ENCODE measurements at places on chromosomes 3 and 15. TPM values are rescaled to one million over a fixed set of nuclear protein-coding genes. Genes with fewer than 3 reads are reported as not detected.

- H3K4me1 ChIP-seq = peaks cover 19% of the 10 kb centered on the region
- H3K4me3 ChIP-seq = no peak overlapping the region
- peak overlapping the region; percentile 56 for H3K27ac ChIP-seq
- no peaks in the 10 kb centered on the region for H3K27me3 ChIP-seq
These were observed 17.7 kb downstream of the RPL22L1 start for GRCh38 chr3:170852324-170852723.

PLA2G4D gene
- total RNA-seq = not detected

ZNF620 gene
- total RNA-seq = 15.1 TPM

NECTIN3 gene
- 27.3 TPM for total RNA-seq

DNA sequence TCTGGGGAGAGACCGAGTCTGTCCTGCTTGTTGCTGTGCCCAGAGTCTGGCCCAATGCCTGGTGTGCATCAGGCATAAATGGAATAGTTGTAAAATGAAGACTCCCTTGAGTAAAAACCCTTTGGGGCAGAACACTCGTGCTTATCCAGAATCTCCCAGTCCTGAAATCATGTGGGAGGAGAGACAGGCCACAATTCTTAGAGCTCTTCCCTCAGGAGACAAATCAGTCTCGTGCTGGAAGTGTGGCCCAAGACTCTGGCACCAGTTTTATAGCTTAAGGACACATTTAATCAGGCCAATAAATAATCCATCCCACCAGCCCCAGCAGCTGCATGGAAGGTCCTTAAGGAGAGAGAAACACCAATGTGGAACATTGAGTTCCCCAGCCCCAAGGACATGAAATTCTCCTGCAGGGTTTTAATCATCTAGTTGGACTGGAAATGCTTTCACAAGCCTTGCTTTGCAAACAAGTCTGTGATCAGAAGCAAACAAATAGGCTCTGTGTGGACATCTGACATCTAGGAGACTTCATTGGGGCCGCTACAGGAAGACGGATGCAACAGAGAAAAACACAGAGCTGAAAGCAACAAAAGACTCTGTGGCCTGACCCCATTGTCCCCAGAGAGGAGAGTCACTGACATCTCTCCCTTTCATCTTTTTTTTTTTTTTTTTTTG is 70.4 kb downstream of the LSM3 start:
- H3K4me1 ChIP-seq = peaks cover 5% of the 10 kb centered on the region
- H3K36me3 ChIP-seq = no peaks in the 10 kb centered on the region
- no peaks in the 10 kb centered on the region for H3K27me3 ChIP-seq
- no peak for DNase-seq
- no peak overlapping the region for H3K4me3 ChIP-seq

- no peak overlapping the region for H3K27ac ChIP-seq
- no peaks in the 10 kb centered on the region for H3K36me3 ChIP-seq
- H3K4me1 ChIP-seq = peaks cover 24% of the 10 kb centered on the region
- peak overlapping the region; percentile 20 for H3K4me3 ChIP-seq
- DNase-seq = no peak
These were observed 193.4 kb upstream of the UBE2E1 start for GRCh38 chr3:23612296-23612891.

CYP8B1 gene
- not detected for total RNA-seq

- no peaks in the 10 kb centered on the region for H3K27me3 ChIP-seq
- H3K36me3 ChIP-seq = no peaks in the 10 kb centered on the region
- H3K4me1 ChIP-seq = peaks cover 30% of the 10 kb centered on the region
- H3K4me3 ChIP-seq = peak overlapping the region; percentile 45
These were observed 30.6 kb downstream of the SLC28A1 start for GRCh38 chr15:84914909-84915605.

GRCh38 chr15:100867433-100867832 is 12.2 kb upstream of the ALDH1A3 start:
- H3K4me1 ChIP-seq = peaks cover 15% of the 10 kb centered on the region
- DNase-seq = no peak
- H3K36me3 ChIP-seq = no peaks in the 10 kb centered on the region
- no peak overlapping the region for H3K27ac ChIP-seq
- no peak overlapping the region for H3K4me3 ChIP-seq

GPR160 gene
- 0.44 TPM for total RNA-seq

DNA sequence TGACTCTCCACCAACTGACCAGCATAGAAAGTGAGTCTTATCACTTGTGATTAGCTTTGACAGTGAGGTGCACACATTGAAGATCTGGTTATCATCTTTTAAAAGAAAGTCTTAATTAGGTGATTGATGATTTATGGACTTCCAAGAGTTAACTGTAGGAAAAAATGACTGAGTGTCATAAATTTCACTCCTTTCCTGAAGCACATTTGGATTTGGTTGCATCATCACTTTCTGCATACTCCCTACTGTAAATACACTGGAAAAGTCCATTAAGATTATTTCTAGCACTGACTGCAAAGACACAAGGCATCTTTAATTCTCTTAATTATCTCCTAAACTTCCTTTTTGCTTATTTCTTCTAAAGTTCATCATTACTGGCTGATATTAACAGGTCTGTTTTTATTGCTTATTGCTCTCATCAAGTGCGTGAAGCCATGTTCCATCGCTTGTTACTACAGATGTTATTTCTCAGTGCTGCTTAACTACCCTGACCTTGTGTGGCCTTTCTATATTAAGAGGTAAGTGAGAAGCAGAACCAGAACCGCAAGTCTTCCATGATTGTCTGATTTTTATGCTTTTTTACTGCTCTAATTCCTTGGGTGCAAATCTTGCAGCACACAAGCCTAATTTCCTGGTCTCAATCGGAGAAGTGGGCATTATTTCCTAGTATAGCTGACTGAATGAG is 153.2 kb downstream of the MEIS2 start:
- no peaks in the 10 kb centered on the region for H3K27me3 ChIP-seq
- no peak for DNase-seq
- H3K27ac ChIP-seq = peak overlapping the region; percentile 33
- no peak overlapping the region for H3K4me3 ChIP-seq
- H3K4me1 ChIP-seq = peaks cover 90% of the 10 kb centered on the region

C3orf49 gene
- total RNA-seq = not detected

DNA sequence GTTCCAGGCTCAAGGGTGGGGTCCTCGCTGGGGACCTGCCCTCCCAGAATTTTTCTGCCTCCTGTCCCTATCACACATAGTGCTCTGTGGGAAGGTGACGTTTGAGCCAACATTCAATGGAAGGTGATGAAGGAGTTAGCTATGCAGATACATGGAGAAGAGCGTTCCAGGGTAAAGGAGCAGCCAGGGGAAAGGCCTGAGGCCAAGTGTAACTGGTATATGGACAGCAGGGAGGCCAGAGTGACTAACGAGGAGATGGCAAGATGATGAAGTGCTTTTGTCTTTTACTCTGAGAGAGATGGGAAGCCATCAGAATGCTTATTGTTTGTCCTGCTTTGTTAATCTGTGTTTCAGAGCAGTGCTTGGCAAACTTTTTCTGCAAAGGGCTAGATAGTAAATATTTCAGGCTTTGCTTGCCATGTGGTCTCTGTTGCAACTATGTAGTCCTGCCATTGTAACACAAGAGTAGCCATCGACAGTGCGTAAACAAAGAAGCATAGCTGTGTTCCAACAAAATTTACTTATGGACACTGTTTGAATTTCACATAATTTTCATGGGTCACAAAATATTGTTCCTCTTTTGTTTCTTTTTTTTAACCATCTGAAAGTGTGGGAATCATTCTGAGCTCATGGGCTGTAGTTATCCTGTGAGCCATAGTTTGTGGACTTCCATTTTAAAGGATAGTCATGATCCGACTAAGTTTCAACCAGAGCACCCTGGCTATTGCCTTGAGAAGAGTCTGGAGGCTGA is 25.8 kb upstream of the PIAS1 start:
- H3K27ac ChIP-seq = no peak overlapping the region
- H3K36me3 ChIP-seq = no peaks in the 10 kb centered on the region

ACKR4 gene
- not detected for total RNA-seq

KCNMB3 gene
- total RNA-seq = 4.1 TPM

GRCh38 chr3:194274424-194275085 is 76.6 kb downstream of the CPN2 start:
- H3K4me1 ChIP-seq = peaks cover 76% of the 10 kb centered on the region
- no peak for DNase-seq
- no peaks in the 10 kb centered on the region for H3K27me3 ChIP-seq
- H3K4me3 ChIP-seq = no peak overlapping the region
- peak overlapping the region; percentile 86 for H3K27ac ChIP-seq

GRCh38 chr3:80052271-80052670 is 284.5 kb upstream of the ROBO1 start:
- H3K36me3 ChIP-seq = no peaks in the 10 kb centered on the region
- H3K4me1 ChIP-seq = no peaks in the 10 kb centered on the region
- H3K27me3 ChIP-seq = peaks cover 6% of the 10 kb centered on the region
- no peak for DNase-seq
- H3K4me3 ChIP-seq = no peak overlapping the region

DNA sequence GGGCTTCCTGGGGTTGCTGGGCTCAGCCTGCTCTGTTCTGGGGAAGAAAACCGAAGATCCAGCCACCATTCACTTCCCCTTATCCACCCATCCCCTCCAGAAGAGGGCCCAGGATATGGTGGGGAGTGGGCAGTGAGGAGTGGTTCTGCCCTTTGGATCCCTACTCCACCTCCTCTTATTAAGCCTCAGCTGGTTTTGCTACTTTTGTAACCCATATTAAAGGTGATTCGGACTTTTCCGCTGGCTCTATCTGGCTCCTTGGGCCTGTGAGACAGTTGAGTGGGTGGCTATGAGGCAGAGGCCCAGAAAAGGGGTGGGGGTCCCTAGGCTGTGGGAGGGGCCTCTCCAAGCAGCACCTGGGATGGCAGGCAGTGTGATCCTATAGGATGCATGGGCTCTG is 33.8 kb downstream of the NBEAL2 start:
- no peak for DNase-seq
- H3K36me3 ChIP-seq = peaks cover 10% of the 10 kb centered on the region
- H3K27ac ChIP-seq = no peak overlapping the region
- H3K27me3 ChIP-seq = no peaks in the 10 kb centered on the region
- H3K4me3 ChIP-seq = no peak overlapping the region
- H3K4me1 ChIP-seq = peaks cover 21% of the 10 kb centered on the region

- peaks cover 3% of the 10 kb centered on the region for H3K36me3 ChIP-seq
- no peaks in the 10 kb centered on the region for H3K4me1 ChIP-seq
- H3K4me3 ChIP-seq = no peak overlapping the region
- DNase-seq = no peak
- peaks cover 23% of the 10 kb centered on the region for H3K27me3 ChIP-seq
These were observed 313.7 kb downstream of the GAP43 start for GRCh38 chr3:115937054-115937453.

ATP13A4 gene
- 2.0 TPM for total RNA-seq

CLDN18 gene
- total RNA-seq = not detected

DNA sequence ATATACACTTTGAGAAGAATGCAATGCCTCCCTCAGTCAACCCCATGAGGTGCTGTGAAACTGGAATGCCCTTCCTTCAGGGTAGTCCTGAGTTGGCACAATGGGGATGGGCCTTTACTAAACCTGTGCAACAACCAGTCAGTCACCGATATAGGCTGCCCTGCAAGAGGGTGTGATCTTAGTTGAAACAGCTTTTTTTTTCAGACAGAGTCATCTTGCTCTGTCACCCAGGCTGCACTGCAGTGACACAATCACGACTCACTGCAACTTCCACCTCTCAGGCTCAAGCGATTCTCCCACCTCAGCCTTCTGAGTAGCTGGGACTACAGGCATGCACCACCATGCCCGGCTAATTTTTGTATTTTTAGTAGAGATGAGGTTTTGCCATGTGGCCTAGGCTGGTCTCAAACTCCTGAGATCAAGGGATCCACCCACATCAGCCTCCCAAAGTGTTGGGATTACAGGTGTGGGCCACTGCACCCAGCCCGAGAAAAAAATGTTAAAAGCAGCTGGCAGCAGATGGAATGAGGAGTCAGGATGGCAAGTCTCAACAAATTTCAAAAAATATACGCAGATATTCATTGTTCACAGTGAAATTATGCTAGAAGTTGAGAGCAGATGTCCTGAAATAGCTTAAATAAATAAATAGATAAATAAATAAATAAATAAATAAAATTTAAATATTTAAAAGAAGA is 31.8 kb downstream of the MYO5A start:
- H3K27me3 ChIP-seq = no peaks in the 10 kb centered on the region
- H3K27ac ChIP-seq = no peak overlapping the region
- no peak for DNase-seq
- H3K36me3 ChIP-seq = no peaks in the 10 kb centered on the region

DNA sequence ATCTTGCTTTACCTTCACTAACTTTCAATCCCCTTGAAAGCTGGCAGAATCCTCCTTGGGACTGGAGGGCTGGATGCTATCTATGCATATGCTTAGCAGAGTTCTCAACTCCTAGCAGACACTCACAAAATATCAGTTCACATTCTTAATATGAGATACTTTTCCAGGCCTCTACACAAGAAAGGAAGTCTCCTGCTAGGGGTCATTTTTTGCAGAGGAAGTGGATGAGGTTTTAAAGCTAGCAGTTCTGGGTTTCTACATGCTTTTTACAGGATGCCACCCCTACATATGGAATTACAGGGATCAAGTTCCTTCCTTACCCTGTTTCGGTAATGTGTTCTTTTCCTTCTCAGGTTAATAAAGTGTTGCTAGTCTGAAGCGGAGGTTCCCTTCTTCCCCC is 206.3 kb upstream of the TP63 start:
- H3K36me3 ChIP-seq = peaks cover 1% of the 10 kb centered on the region
- H3K4me3 ChIP-seq = no peak overlapping the region
- DNase-seq = no peak
- H3K4me1 ChIP-seq = peaks cover 8% of the 10 kb centered on the region

DNA sequence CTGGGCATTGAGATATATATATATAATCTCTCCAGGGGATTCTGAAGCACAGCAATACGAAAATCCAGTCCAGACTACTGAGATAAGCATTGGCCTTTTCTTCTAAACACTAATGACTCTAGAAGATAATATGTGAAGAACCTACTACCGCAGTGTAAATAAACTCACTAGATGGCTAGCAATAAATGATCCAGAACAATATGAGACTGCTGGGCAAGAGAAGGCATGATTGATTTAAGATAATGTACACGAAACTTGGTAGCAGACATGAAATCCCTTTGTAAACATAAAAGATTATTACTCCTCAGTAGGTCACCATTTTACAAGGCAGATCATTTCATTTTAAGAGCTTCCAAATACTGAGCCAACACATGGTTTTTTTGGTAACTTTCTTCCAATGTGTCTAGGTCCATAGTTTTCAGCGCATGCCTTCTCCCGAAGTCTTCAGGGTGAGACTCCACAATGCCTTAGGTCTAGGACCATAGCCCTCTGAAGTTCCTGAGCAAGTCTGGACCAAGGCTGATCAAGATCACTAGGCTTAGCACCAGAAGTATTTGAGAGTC is 193.2 kb downstream of the LRRN1 start:
- H3K27me3 ChIP-seq = no peaks in the 10 kb centered on the region
- no peak overlapping the region for H3K4me3 ChIP-seq
- H3K36me3 ChIP-seq = peaks cover 8% of the 10 kb centered on the region
- no peak for DNase-seq
- H3K4me1 ChIP-seq = no peaks in the 10 kb centered on the region
- no peak overlapping the region for H3K27ac ChIP-seq

GRCh38 chr3:188518835-188519452 is 365.0 kb downstream of the LPP start:
- no peak overlapping the region for H3K27ac ChIP-seq
- no peak for DNase-seq
- peaks cover 14% of the 10 kb centered on the region for H3K4me1 ChIP-seq

Data from mesothelial cell of epicardium (in vitro differentiated cells).